ENCODE measurements at places on chromosomes 4 and X.

- no peak for DNase-seq
These were observed 14.2 kb upstream of the TCEAL4 start for GRCh38 chrX:103571121-103571520.

- DNase-seq = peak; percentile 21
These were observed 17.5 kb downstream of the TRAPPC2 start for GRCh38 chrX:13716905-13717304.

DNA sequence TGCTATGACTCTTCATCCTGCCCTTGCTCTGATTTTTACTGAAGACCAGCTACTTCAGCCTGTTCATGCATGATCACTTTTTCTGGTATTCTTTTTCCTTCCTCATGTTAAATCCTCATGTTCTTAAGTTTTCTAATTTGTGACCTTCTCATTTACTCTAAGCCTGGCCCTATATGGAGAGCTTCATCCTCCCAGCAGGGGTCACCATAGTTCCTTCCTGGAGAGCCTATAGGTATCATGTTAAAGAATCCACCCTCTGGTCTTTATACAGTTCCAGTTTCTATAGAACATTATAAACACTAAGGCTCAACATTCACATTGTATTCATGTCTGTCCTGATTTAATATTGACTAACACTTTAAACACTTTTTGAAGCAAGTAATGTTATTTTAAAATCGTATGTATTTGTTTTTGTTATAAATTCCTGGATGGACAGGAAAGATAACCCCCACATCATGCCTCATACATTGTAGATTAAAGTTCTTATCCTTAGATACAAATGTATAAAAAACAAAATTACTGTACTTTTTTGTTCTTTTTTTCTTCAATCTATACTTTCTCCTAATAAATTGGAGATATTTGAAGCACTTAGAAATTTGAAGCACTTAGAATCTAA, 53.8 kb upstream of the OTUD4 start:
- peak; percentile 54 for DNase-seq

- no peak for DNase-seq
These were observed 148.2 kb downstream of the COMMD8 start for GRCh38 chr4:47315346-47315745.

DNA sequence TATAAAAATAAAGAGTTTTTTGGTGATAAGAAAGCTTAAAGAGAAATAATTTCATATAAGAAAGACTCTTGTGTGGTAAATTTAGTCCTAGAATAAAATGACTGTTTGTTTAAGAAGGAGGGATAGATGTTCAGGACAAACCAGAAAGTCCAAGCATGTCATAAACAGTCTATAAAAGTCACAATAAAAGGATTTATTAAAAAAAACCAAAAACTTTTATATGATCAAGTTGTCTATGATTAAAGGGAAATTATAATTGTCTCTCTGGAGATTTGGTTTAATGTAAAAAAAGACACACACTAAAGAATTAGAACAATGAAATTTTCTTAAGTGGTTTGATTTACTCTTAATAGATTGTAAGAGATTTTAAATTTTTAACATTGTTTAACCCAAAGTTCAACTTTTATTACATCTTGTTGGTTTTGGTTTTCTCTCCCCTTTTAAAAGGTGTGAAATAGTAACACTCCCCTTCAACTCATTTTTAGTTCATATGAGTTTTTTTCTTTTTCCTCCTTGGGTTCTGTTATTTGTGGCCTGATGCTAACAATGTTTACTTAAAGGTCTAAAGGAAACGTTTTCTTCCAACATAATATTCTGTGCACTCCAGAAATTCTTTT, 89.7 kb downstream of the PDHA2 start:
- no peak for DNase-seq
